ENCODE measurements at places on chromosomes 7 and 10.
A peak's percentile ranks its signal among the peaks of the same experiment; 100 is the strongest.

DNA sequence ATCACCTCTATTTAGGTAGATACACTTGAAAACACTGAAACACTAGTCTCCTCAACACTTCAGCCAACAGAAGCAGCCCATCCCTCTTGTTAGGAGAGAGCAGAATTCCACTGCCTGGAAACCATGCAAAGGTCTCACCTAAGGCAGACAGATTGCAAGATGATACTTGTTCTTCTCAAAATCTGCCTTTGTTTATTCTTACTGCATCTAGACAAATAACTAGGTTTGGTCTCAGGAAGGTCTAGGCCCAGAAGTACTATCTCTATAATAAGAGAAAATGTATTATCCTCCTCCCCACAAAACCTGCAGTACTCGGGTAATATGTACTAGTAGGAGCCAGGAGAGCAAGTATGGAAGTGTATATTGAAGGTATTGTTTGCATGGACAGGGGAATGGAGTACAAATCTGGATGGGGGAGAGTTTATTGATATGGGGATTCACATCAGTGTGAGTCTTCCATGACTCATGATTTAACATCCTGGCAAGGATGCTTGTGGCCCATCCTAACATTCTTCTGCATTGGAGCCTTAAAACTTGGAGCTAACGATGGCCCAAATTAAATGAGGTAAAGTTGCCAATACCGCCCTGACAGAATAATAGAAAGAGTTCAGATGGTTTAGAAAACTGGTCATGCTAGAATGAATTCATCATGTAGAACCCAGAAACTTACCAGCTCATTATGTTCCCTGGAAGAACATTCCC is 109.2 kb downstream of the EPC1 start:
- DNase-seq: no peak

GRCh38 chr10:48390933-48391845 is 84.7 kb downstream of the MAPK8 start:
- DNase-seq: no peak

DNA sequence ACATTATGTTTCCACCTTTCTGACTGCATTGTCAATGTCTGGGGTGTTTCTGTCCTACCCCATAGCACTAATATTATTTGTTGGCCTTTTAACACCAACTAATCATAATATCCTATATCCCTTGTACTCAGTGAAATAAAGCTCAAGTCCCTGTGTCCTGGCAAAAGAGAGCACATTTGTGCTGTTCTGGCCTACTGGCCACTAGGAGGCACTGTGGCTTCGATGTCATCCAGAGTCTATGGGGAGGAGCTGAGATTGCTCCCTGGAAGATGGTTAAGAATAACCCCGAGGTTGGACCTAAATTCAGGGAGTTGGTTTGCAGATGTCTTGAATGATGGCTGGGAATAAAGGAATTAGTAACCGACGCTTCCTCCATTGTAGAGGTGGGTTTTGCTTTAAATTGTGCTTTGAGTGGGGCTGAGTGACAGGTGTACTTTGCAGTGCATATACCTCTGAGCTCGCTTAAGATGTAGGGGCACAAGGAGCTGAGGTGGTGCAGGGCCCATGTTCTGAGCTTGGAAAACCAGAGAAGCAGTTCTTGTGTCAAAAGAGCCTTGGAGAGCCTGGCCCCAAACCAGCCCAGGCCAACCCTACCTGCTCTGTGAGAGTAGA is 191.2 kb upstream of the PRSS1 start:
- peak; percentile 52 for DNase-seq

GRCh38 chr10:28359334-28359733 is 56.5 kb upstream of the MPP7 start:
- DNase-seq: no peak

- no peak for DNase-seq
Observed at GRCh38 chr7:43076606-43077005, 35.8 kb upstream of the HECW1 start.

DNA sequence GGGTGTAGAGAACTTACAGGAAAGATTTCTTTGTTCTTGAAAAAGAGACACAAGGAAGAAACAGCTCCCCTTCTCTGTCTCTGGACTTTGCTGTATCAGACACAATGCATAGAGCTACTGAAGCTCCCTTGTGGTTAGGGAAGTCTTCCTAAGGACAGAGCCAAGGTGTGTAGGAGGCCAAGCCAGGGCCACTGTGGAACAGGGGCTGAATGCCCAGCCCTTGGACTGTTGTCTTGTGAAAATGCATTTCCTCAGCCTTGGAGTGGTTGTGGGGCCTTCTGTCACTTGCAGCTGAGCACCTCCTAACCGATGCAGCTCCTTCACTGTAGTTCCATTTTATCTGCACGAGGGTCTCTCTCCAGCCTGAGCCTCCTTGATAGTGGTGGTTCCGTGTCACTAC is 353.4 kb downstream of the CCSER2 start:
- peak; percentile 18 for DNase-seq

DNA sequence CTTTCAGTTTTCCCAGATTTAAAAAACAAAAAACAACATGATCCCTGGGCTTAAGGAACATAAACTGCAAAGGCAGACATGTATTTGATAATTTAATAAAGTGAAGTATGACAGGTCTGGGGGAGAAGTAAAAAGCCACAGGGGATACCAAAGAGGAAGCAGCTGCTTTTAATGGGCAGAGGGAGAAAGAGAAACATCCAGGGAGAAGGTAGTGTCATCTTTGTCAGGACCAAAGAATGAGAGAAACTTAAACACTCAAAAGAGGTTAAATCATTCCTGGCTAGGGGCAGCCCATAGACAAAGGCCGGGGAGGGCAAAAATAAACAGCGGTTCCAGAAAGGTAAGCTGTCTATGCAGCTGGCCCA is 94.5 kb downstream of the GRB10 start:
- no peak for DNase-seq

DNA sequence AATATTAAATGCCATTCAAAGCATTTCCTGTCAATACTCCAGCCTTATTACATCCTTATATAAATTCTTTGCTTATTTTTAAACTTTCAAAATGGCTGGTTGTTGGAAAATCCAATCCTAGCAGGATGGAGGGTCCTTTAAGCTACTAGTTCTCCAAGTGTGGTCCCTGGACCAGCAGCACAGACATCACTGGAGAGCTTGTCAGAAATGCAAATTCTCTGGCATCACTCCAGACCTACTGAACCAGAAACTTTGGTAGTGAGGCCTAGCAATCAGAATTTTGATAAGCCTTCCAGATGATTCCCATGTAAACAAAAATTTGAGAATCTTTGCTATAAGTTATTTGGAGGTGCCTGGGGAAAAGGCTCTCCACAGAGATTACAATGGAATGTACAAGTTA is 43.8 kb downstream of the CALCR start:
- no peak for DNase-seq

GRCh38 chr7:53358269-53358668 is 322.8 kb downstream of the POM121L12 start:
- DNase-seq: no peak

DNA sequence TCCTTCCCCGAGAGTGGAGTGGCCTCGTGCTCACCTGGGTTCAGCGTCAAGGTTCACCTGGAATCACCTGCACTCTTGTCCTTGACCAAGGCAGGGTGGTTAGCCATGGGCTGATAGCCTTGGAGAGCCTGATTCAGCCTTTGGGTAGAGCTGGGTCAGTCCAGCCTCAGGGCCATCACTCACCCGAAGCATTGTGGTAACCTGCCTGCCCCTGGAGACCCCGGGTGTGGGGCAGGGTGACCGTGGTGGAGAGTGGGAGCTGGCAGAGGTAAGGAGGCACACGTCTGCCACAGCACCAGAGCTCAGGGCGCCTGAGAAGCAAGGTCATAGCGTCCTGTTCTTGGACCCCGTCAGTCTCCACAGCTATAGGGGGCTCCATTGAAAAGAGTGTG is 27.8 kb upstream of the WDFY4 start:
- DNase-seq: no peak

DNA sequence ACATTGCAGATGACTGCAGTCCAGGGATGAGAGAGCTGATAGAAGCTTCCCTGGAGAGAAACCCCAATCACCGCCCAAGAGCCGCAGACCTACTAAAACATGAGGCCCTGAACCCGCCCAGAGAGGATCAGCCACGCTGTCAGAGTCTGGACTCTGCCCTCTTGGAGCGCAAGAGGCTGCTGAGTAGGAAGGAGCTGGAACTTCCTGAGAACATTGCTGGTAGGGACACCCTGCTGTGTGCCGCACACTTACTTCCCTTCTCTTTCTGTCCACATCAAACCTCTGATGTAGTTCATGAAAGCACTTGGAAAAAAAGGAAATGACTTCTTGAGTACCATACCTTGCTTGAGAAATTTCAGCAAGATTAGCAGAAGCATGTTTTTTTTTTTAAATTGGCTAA is 25.3 kb downstream of the MAP3K8 start:
- no peak for DNase-seq

GRCh38 chr10:112456533-112456932 is 9.5 kb downstream of the VTI1A start:
- DNase-seq: no peak

DNA sequence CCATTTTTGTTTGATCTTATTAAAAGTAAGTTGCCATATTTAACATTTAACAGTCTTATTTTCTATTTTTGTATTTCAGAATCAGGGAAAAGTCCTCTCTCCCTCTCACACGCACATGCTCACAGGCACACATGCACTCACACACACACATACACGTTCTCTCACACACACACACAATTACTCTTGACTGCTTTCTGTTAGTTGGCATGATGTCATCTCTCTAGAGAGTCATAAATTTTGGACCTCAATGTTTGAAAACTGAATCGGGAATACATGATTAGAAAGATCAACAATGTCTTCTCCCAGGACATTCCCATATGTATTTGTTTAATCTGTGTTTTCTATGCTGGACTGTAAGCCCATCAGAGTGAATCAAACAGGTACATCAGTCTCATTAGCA is 165.7 kb upstream of the AHR start:
- no peak for DNase-seq

DNA sequence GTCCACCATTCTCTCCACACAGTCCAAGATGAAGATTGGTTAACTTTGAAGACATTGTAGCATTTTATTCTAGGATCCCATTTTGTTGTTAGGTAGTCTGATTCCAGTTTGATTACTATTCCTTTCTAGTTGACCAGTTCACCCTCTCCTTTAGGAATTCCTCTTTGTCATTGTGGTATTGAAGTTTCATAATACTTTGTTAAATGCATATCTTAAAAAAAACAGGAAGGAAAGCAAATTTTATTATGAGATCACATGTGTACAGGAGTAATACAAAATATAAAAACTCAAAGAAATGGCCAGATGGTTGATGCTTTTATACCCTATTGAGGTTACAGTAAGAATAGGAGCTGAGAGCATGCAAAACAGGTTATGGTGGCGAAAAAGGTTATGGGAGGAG is 15.5 kb upstream of the SEMA3C start:
- DNase-seq: no peak

DNA sequence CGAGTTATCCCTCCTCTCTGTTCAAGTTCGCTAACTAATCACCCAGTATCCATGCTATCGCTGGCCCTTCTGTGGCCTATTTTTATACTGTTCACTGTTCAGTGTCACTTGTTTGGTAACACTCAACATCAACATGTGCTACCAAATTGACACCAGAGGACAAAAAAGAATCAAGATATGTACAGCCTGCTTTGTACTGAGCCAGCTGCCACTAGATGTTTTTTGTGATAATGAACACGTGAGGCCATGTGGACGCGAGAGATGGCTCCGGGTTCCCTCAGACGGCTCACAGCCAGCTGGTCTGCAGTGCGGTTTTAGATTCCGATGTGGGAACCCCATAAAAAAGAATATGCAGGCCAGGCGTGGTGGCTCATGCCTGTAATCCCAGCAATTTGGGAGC is 21.2 kb downstream of the CAV1 start:
- DNase-seq: no peak

- peak; percentile 35 for DNase-seq
Observed at GRCh38 chr10:129101232-129101980, 365.6 kb upstream of the MGMT start.

GRCh38 chr7:90433221-90433620 is 30.0 kb downstream of the CLDN12 start:
- no peak for DNase-seq

DNA sequence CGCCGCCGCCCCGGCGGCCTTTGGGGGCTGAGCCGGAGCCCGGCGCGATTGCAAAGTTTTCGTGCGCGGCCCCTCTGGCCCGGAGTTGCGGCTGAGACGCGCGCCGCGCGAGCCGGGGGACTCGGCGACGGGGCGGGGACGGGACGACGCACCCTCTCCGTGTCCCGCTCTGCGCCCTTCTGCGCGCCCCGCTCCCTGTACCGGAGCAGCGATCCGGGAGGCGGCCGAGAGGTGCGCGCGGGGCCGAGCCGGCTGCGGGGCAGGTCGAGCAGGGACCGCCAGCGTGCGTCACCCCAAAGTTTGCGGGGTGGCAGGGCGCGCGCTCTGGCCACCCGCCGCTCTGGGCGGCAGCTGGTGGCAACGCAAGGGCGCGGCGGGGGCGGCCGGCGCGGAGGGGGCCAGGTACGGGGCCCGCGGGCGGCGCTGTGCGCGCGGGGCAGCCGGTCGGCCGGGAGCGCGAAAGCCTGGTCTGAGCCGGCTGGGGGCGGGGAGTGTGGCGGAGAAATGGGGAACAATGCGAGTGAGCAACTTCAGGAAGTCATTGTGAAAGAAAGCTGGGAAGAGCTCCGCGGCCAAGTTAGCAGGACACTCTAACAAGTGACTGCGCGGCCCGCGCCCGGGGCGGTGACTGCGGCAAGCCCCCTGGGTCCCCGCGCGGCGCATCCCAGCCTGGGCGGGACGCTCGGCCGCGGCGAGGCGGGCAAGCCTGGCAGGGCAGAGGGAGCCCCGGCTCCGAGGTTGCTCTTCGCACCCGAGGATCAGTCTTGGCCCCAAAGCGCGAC is at the start of gene IKZF1:
IKZF1 (plus strand) TSS at position 588 of the 782 bp plus-strand sequence. CDS start 14,346 bp downstream, outside the sequence.
- DNase-seq: peak; percentile 84

- DNase-seq: peak; percentile 40
Observed at GRCh38 chr10:21526860-21527597, 1.5 kb upstream of the SKIDA1 start.

GRCh38 chr7:93894426-93894825 is 3.9 kb upstream of the TFPI2 start:
- DNase-seq: no peak

DNA sequence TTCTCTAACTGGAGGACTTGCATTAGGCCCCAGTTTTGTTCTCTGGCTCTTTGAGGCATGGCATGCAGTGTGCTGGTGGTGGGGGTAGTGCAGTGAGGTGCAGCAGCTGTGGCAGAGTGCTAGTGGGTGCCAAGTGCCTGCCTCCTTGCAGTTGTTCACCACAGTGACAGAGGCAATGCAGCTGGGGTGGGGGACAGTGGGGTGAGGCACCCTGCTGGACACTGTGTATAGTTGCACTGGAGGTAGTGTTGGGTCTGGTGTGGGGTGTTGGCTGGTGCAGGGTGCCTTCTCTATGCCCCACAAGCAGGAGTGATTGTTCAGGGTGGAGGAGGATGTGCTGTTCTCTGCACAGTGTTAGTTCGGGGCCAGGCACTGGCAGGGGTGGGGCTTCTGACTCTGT is 21.7 kb upstream of the KEL start:
- DNase-seq: no peak

DNA sequence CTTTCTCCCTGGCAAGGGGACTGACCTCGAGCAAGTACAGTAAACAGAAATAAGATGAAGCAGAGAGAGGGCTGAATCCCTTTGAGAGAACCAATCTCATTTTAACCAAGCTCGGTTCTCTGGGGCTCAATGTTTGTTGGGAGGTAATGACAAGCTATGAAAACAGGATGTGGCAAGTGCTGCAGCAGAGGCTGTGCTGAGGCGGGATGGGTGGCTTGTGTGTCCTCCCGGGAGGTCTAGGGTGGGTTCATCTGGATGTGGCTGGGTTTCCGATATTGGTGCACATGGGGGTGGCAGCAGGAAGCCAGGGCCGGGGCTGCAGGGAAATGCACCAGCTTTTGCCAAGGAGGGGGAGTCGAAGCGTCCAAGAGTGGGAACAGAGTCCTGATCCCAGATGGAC is 84.5 kb downstream of the AOAH start:
- no peak for DNase-seq
